ENCODE measurements at places on chromosomes 5 and 9.

GRCh38 chr5:167889276-167889675 is 402.2 kb upstream of the WWC1 start:
- no peak for DNase-seq

GRCh38 chr5:122789461-122790171 is 14.7 kb downstream of the SNX2 start:
- DNase-seq: no peak

GRCh38 chr5:56569566-56569965 is 245.8 kb upstream of the MAP3K1 start:
- DNase-seq: no peak

GRCh38 chr9:109369285-109369684 is 48.4 kb upstream of the EPB41L4B start:
- no peak for DNase-seq

GRCh38 chr5:180898621-180899246 is at the start of gene BTNL8:
Gene BTNL8 (plus strand): TSS chr5:180899159. CDS start chr5:180899311, 152 bp downstream.
- DNase-seq: no peak

DNA sequence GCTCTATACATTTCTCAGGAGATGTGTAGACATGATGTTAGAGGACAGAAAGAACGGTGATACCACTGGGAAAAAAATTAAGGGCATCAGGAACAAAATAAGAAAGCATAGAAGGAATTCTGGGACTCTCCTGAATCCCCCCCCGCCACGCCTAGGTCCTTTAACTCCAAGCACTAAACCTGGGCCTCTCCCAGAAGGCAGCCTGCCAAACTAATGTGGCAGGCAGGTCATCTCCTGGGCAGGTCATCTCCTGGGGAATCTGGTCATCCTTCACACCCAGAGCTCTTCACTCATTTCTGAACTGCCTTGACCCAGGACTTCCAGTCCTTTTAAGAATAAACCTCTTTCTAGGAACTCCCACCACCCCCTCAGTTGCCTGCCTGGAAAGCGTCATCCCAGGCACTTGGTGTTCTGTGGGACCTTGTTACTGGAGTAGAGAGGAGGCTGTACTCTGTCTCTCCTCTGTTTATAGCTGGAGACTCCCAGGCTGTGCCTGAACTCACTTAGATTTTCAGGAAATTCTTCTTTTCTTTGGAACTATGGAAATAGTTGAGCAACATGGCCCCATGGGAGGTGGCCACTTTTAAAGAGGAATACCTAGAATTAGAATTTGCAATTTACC is 24.1 kb downstream of the PSAT1 start:
- no peak for DNase-seq

DNA sequence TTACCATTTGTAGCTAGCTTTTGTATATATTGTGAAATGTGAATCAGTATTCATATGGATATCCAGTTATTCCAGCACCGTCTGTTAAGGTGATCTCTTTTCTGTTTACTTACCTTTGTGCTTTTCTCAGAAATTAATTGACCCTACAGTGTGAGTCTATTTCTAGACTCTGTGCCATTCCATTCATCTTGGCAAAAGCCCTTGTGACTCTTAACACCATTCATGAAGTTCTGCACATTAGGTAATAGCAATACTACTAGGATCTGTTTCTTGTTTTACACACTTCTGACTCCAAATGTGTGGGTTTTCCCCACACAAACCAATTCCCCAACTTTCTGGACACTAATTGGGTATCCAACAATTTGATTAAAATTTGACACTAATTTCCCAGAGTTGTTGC is 40.4 kb downstream of the SLC12A2 start:
- no peak for DNase-seq

GRCh38 chr9:81671880-81672280 is 17.5 kb downstream of the TLE1 start:
- DNase-seq: no peak

- no peak for DNase-seq
Observed at GRCh38 chr5:580436-580835, 31.7 kb upstream of the CEP72 start.

DNA sequence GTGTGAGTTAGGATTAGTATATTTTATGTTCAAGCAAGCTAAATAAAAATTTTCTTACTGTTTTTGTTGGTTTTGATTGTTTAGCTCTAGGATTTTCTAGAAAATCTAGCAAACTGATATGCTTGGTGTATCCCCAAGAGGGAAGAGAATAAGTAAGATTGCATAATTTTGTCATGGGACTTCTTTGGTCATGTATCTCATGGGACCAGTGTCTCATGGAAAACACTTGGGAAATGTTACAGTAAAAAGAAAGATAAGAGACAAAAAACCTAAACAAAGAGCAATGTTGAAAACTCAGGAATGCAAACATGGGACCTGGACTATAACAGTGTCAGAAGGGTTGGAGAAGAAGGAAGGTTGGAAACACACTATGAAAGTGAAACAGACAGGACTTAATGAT is 119.4 kb downstream of the TLR4 start:
- no peak for DNase-seq

DNA sequence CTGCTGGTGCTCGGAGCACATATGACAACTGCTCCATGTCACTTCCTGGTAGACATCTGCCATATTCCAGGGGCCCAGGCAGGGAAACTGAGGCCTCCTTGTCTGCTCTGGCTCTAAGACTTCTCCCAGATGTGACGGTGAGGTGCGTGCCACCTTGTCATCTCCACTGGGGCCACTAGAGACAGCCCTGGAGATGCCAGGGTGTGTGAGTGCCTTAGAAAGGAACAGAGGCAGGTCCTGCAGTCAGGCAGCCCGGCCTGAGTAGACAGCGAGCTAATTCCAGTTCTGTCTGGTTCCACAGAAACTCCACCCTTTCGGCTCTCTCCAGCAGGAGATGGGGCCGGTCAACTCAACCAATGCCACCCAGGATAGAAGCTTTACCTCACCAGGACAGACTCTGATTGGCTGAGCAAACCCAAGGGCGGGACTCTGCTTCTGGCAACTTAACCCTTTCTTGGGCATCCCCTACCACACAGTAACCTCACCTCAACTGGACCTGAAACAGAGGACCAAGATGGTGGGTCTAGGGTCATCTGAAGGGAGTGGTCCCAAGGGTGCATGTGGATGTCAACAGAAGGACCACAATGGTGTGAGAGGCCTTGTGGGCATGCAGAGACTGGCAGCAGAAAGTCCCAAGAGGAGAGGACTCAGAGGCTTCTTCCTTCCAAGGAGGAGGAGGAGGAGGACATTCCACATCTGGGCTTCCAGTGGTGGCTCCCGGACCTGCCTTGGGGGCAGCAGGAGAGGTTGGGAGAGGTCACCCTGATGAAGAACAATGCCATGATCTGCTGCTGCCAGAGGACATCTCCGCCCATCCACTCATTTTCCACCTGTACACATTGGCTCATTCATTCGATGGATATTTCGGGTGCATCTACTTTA is 77.7 kb downstream of the RGS3 start:
- peak; percentile 94 for DNase-seq

GRCh38 chr5:170114271-170114670 is 8.6 kb downstream of the FOXI1 start:
- no peak for DNase-seq

DNA sequence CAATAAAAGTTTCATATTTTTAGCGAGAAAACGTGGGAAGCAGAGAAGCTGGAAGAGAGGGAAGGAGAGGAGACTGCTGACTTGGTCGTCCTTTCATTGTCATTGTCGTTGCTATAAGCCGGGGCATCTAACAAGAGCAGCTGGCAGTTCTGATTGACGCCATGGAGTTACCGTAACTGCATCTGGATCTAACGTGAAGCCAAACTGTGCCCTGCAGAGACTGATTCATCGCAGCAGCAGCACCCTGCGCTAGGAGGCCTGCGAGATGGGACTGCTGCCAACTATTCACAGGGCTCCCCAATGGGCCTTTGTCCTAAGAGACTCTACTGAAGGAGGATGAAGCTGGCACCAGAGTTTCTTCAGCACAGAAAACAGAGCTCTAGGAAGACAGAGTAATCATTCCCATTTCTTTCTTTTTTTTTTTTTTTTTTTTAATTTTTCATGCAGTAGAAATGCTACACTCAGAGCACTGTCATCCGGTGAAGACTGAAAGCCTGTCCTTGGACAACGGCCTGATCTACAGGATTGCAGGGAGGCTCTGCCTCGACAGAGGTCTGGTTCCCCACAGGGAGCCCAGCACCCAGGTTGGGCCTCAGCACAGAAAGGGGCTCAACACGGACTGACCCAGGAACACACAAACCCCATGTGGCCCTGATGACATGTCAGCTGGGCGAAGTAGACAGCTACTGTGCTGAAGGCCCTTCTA is 47.8 kb downstream of the RETREG1 start:
- no peak for DNase-seq

DNA sequence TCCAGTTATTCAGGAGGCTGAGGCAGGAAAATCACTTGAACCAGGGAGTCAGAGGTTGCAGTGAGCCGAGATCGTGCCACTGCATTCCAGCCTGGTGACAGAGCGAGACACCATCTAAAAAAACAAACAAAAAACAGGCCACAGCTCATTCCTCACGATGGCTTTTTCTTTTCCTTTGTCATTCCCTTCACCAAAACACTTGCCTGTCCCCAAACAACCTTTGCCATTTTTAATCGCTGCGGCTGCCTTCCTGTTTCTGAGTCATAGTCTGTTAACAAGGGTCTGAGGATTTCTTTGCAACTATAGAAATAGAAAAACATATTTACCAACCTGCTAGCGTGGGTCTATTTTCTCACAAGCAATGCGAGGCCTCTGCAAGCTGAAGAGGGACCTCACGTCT is 123.0 kb upstream of the FSTL4 start:
- DNase-seq: peak; percentile 13

DNA sequence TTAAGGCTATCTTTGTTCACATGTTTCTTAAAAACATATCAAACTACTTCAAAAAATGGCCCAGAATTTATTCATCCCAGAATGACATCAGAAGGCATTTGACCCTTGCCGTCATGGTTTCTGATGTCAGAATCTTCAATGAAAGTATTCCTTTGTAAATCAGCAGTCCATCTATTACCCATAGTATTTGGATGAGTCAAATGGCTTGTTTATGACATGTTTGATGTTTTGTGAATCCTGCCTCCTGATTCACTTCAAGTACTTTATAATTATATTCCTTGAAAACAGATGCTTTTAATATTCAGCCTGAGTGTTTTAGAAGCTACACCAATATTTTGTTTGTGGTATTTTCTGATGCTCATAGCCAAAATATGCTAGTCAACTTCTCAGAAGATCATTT is 200.8 kb upstream of the MEF2C start:
- DNase-seq: no peak

- no peak for DNase-seq
Observed at GRCh38 chr5:149358294-149358651, 427 bp downstream of the PCYOX1L start.

DNA sequence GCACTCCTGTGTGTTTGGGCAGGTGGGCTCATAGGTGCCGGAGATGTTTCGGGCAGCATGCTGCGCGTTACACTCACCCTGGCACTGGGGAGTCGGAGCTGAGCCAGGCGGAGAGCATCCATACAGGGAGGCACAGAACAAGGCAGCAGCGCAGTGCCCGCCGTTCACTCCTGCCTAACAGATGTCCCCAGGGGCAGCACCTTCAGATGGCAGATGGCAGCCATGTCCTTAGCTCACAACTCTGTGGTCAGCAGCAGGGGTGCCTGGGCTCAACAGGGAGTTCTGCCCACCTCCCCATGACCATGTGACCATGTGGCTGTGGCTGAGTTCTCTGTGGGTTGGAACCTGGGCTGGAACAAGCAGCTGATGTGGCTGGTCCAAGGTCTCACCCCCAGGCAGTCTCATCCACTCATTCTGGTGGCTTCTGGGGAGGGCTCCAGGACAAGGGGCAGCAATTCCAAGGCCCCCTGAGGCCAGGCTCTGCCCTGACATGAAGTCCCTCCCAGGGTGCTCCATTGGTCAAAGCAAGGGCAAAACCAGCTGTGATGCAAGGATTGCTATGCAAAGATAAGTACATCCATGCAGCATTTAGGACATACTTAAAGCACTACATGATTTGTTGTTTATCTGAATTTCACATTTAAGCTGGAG is 64.2 kb downstream of the MRPL36 start:
- no peak for DNase-seq

GRCh38 chr9:87464992-87465378 is 32.7 kb upstream of the DAPK1 start:
- DNase-seq: peak; percentile 18

DNA sequence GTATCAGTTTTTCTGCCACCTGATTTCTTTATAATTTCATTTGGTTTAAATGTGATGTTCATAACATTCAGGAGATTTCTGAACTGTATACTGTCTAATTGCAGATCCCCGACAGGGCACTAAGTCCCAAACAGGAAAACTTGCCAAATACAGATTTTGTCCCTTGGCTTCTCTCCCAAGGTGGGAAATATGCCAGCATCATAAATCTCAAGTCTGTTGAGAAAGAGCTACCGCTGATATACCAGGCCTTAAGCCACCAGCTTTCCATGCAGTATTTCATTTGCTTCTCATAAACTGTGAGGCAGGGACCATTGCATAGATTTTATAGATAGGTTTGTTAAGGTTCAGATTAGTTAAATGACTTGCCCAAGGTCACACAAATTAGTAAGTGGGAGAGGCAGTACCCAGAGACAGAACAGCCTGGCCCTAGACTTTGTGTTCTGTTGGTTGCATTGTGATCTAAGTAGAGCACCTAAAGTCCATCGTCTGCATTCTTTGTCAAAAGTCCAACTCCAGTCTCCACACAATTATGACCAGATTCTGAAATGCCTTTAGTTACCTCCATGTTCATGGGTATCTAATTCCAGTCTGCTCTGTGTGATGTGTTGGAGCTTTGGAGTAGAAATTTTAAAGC is 16.2 kb downstream of the GPR21 start:
- DNase-seq: no peak

GRCh38 chr9:131226226-131226625 is 50.1 kb downstream of the FAM78A start:
- DNase-seq: no peak

DNA sequence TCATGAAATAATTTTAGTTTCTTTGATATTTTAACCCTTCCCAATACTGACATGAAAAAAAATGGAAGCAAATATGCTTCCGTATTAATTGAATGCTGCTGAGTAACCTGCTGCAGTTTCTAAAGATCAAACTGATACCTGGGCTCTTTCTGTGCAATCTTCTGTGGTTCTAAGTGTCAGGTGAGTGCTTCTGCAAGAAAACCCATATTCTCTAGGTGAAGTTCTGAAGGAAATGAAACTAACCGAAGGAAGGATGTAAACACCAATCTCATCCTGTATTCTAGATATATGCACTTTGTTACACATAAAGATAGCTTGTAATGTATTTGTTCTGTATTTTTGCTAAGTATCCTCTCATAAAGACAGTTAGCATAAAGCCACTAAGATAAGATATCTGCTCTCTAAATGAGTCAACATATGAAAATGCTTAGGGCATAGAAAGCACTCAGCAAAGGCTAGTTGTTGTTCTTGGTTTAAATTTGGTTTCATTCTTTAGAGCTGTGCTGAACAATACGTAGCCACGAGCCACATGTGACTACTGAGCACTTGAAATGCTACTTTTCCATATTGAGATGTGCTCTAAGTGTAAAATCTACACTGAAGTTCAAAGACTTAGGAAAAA is 52.0 kb downstream of the ITGA2 start:
- DNase-seq: no peak

- DNase-seq: no peak
Observed at GRCh38 chr9:96044401-96044800, 168.9 kb downstream of the ERCC6L2 start.

GRCh38 chr9:134363450-134363849 is 37.2 kb downstream of the RXRA start:
- DNase-seq: no peak

- DNase-seq: no peak
Observed at GRCh38 chr9:36165826-36166167, 3.4 kb upstream of the CCIN start.

- peak; percentile 23 for DNase-seq
Observed at GRCh38 chr5:114305402-114306207, 56.3 kb upstream of the KCNN2 start.

GRCh38 chr5:52743970-52744369 is 43.7 kb upstream of the ITGA1 start:
- no peak for DNase-seq

GRCh38 chr9:121909111-121909510 is 184.0 kb downstream of the TTLL11 start:
- no peak for DNase-seq

Data from ELF-1 (cell line).